NCI-H2081 (cell line): ENCODE measurements at places on chromosomes 2 and 18.

DNA sequence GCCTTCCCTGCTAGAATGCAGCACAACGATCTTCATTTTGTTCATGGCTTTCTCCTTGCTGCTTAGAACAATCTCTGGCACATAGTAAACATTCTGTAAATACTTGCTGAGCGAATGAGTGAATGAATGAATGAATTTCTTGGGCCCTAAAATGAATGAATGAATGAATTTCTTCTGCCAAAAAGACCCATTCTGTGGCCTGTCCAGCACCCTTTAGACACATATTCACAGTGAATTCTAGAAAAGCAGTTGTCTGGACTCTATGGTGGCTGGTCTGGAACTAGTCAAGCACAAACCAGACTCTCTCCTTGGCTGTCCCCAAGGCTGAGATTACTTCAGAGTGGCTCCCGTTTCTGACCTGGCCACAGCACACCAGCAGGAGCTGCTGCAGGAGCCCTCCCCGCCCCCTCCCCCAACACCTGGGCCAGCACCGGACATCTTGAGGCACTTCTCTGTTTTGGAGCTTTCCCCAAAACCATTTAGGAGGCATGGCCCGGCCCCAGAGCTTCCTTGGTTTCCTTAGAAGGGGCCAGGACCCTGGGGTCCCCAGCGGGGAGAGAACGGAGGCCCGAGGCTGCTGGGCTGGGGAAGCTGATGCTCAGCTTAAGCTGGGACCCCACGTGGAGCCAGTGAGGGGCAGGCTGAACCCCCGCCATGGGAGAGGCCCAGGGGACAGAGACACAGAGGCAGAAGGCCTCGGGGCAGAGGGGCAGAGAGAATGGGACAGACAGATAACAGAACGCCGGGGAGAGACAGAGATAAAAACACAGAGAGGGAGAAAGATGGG, 159.0 kb downstream of the ZFP36L2 start:
- DNase-seq: no peak

DNA sequence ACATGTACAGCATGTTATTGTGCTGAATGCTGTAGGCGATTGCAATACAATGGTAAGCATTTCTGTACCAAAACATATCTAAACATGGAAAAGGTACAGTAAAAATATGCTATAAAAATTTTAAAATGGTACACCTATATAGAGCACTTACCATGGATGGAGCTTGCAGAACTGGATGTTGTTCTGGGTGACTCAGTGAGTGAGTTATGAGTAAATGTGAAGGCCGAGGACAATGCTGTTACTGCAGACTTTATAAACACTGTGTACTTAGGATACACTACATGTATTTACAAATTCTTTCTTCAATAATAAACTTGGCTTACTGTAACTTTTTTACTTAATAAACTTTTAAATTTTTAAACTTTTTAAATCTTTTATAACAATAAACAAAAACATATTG, 473.4 kb upstream of the UBE2E3 start:
- DNase-seq: no peak

- no peak for DNase-seq
These were observed 567.6 kb downstream of the PLCL1 start for GRCh38 chr2:198371921-198372543.

- peak; percentile 21 for DNase-seq
These were observed 759.4 kb downstream of the ADCYAP1 start for GRCh38 chr18:1663879-1664705.

DNA sequence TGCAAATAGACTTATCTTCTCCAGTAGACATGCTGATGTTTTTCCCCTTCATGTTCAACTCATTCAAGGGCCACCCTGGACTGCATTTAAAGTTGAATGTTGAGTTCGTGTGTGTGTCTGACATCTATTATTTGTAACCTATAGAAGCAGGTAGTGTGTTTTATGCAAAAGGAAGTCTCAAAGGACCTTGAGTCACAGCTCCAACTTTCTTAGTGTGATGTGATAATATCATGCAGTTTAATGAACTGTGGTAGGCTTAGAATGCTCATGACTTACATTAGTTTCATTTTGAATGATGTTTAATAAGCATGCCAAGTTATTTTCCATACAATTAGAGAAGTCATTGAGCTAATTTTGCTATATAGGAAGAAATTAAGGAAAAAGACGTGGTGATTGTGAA, 67.9 kb downstream of the CERS6 start:
- no peak for DNase-seq

GRCh38 chr2:214069254-214069653, 341.6 kb upstream of the VWC2L start:
- peak; percentile 5 for DNase-seq

DNA sequence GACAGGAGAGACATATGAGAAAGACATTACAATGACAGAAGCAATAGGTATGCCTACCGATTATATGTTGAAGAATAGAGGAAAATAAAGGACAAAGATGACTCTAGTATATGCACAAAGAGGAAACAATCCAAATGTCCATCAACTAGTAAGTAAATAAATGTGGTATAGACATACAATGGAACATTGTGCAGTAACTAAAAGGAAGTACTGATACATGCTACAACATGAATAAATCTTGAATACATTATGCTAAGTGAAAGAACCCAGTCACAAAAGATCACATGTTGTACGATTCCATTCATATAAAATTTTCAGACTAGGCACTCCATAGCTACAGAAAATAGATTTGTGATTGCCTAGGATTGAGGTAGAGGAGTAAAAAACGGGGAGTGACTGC, 28.5 kb upstream of the PGAP1 start:
- DNase-seq: no peak

- no peak for DNase-seq
These were observed 30.4 kb downstream of the DBI start for GRCh38 chr2:119397196-119397595.

- DNase-seq: no peak
These were observed 20.4 kb upstream of the KCNS3 start for GRCh38 chr2:17858064-17858463.

- DNase-seq: peak; percentile 27
These were observed 24.9 kb downstream of the CCBE1 start for GRCh38 chr18:59672235-59672711.

- peak; percentile 79 for DNase-seq
These were observed 160.0 kb upstream of the ZEB2 start for GRCh38 chr2:144679942-144680341.
